LNCaP clone FGC (cell line): ENCODE measurements at places on chromosomes 1 and 21.

- no peak for DNase-seq
Observed at GRCh38 chr1:157995583-157996169, 2.2 kb downstream of the KIRREL1 start.

DNA sequence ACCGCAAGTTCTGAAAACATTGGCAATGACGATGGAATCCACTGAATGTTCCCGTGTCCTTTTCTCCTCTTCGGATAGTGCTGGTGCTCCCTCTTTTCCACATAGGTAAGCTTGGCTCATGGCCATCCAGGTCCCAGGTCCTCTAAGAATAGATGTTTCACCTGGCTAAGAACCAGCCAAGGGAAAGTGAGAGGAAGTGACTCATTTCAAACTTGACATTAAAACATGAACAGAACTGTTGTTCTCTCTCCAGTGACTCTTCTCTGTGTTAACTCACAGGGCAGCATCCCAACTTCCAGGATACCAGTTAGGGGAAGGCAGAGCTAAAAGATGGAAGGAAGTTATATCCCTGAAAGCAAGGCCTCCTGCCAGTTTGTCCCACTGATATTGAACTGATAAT lies 493.8 kb upstream of the CHRM3 start:
- DNase-seq = no peak

DNA sequence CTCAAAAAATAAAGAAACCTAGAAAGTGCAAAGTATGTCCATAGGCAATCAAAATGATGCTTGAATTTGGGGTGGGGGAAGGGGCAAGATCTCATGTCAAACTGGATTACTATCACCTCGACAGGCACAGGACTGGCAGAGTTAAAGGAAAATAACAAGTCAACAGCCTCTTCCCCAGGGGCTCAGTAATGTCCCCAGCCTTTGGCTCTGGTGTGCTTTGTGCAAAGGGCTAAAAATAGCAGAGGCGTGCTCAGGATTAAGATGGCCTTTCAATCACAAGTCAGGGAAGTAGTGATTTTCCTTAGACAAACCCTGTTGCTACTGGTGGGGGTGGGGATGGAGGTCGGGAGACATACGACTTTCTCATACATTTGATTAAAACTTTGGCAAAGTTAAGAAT lies 63.5 kb upstream of the OLIG2 start:
- DNase-seq = no peak

DNA sequence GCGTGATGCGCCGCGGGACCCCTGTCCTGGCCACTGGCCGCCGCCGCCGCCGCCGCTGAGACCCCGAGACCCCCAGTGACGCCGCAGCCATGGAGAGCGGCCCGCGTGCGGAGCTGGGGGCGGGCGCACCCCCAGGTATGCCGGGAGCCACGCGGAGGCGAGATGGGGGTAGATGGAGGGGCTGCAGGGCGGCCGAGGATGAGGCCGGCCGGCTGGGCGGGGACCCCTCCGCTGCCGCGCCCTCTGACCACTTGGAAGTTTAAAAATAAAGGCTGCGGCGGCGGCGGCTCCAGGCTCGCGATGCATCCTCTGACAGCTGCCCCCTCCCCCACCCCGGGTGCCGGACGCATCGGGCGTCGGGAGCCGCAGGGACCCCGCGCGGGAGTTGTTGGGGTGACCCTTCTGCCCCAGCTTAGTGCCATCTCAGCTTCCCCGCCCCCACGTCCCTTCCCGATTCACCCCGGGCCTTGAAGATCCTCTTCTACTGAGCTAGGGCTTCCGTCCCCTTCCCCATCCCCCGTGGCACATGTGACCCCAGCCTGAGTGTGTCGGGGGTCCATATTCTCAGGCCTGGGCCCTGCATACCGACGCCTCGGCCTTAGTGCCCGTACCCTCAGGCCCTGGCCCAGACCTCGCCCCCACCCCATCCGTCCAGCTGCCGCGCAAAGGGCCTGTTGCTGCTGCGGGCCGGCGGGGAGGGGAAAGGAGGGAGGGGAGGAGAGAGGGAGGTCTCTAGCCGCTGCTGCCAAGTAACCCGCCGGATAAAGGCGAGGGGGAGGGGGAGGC lies 562 bp downstream of the MAP7D1 start:
- no peak for DNase-seq

DNA sequence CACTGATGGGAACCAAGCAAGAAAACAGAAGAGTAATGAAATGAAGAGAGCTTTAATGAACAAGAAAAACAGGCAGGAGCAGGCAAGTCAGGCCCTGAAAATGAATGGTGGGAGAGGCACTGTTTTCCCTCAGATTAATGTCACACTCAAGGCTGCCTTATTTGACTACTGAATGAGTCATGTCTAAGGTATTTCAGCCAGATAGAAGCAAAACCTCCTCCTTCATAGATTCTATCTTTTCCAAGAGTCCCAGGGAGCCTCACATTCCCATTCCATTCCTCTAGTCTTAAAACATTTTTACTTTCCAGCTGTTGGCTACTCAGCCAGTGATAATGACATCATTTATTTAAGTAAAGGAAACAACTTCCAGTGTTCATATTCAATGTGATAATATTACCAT lies 228.4 kb upstream of the NRIP1 start:
- DNase-seq = no peak

GRCh38 chr1:5493851-5494311 lies 498.3 kb downstream of the NPHP4 start:
- DNase-seq = no peak

DNA sequence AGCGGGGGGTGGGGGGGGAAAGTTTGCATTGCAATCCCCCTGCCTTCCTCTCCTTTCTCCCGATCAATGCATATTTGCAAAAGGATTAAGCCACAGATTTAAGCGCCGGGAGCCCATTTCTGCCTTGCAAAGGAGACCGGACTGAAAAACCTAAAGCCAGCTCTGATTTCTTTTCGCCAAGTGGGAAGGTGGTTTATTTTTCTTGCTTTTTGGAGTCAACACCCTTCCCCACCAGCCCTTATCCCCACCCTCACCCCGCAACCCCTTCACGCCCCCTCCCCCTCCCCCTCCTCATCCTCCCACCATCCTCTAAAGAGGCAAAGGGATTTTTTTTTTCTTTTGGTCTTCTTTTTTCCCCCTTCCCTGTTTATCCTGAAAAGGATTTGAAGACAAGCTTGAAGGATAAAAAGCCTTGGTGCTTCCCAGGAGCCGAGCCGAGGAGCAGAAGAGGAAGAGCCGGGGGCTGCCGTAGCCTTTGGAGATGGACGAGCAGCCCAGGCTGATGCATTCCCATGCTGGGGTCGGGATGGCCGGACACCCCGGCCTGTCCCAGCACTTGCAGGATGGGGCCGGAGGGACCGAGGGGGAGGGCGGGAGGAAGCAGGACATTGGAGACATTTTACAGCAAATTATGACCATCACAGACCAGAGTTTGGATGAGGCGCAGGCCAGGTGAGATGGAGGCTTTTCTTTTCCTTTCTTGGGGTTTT lies 513 bp downstream of the PBX1 start:
- no peak for DNase-seq

GRCh38 chr1:180911640-180912191 lies 981 bp upstream of the KIAA1614 start:
- DNase-seq = no peak

DNA sequence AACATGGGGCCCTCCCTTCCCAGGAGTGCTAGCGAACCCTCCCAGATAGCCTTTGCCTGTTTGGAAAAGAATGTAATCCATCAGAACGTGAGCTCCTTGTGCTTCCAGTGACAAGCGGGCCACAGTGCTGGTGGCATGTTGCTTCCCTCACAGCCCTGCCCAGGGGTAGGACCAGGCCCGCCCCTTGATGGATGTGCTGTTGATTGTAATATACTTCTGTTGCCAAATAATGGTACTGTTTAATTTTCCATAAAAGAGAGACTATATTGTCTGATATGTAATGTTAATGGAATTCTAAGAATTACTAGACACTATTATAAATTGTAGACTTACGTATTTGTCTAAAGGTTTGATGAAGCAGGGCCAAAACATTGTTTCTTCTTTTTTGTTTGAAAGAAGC lies 16.4 kb downstream of the ATP5PO start:
- no peak for DNase-seq

- DNase-seq = no peak
Observed at GRCh38 chr21:17789656-17790055, 29.5 kb downstream of the C21orf91 start.

- no peak for DNase-seq
Observed at GRCh38 chr21:43575473-43575844, 83.8 kb downstream of the HSF2BP start.

DNA sequence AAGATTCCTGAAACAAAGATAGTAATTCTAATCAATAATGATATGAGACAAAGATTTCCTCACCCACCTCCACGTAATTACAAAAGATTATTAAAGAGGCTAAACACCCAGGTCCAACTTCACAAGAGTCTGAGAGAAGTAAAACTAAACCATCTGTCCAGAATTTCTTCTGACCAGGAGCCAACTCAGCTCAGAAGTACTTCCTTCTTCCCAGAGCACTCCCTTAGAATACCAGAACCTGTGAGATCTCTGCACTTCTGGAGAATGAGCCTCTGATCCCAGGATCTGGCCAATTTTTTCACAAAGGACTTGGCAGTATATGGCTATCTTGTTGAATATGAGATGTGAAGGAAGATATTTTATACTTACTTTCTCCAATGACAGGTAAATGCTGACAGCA lies 120.6 kb upstream of the PALMD start:
- DNase-seq = no peak

GRCh38 chr1:84853741-84854721 lies 39.0 kb downstream of the LPAR3 start:
- no peak for DNase-seq

GRCh38 chr1:203408486-203409481 lies 57.9 kb upstream of the FMOD start:
- DNase-seq = no peak

DNA sequence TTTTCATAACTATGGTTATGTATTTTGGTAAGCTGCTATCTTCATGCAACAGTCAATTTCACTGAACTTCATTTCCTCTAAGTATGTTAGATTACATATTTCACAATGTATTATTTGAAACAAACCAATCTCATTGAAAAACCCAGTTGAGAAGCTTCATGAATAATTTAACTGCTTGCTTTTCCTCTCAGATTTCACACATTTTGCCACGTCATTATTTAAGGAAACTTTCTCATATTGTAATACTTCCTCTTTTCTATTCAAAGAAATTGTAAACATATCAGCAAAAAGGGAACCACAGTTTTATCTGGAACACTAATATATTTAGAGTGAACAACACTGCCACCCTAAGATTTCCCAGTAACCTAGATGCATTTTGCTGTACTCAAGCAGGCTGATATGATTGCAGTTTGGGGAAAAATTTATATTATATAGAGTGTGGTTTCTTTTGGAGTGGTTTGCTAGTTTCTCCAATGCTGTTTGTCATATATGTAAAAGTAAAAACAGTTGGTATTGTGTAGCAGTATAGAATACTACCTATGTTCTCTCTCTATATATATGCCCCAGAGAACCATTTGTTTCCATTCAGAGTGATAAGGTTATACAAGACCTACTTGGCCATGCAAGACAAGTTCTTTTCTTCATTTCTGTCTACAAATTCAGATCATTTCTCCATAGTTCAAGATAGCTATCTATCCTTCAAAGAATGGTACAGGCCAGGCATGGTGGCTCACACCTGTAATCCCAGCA lies 28.4 kb upstream of the AHCTF1 start:
- no peak for DNase-seq

- no peak for DNase-seq
Observed at GRCh38 chr1:185156288-185156853, 382 bp downstream of the TRMT1L start.

- DNase-seq = peak; percentile 78
Observed at GRCh38 chr1:205543351-205544301, 39.2 kb downstream of the CDK18 start.

- no peak for DNase-seq
Observed at GRCh38 chr21:35376406-35377135, 327.5 kb upstream of the RUNX1 start.

DNA sequence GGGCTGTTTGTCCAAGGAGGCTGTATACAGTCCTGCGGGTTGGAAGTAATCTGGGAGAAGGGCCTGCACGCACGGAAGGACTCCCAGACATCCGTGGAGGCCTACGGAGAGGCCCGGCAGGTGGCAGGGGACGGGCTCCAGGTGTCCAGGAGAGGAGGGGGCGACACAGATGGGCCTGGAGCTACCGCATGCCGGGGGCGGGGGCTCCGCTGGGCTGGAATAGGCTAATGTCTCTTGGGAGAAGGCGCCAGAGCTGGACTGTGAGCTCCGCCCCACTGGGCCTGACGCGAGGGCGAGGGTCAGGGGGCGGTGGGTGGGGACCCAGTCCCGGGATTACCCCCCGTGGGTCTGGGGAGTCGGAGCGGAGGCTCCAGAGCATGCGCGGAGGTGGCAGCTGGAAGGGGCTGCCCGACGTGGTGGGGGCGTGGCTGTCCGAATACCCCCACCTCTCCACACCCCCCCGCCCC lies 659 bp downstream of the AGO1 start:
- no peak for DNase-seq
